ENCODE measurements at places on chromosomes 3 and 15.

DNA sequence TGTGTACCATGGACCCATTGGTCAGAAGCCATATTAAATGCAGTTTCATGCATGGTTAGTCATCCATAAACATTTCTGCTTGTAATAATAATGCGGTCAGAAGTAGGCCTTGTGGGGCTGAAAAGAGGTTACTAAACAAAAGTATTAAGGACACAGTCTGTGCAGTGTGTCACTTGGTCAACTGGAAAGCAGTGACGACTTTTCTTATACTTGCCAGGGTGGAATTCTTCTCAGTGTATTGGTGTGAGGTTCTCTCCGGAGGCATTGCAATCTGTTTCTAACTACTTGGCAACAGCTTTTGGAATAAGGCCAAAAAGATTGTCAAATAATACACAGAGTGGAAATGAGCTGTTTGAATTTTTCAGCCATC, 46.8 kb downstream of the CHL1 start:
- DNase-seq: no peak

GRCh38 chr3:12948371-12948770, 107.0 kb upstream of the RPL32 start:
- DNase-seq: no peak

GRCh38 chr3:158102242-158103080, 3.8 kb downstream of the SHOX2 start:
- no peak for DNase-seq

GRCh38 chr15:32222716-32223115, 180.4 kb downstream of the GOLGA8K start:
- no peak for DNase-seq

GRCh38 chr3:84318273-84318809, 640.4 kb upstream of the CADM2 start:
- DNase-seq: no peak

GRCh38 chr3:2513986-2514385, 415.3 kb downstream of the CNTN4 start:
- no peak for DNase-seq

DNA sequence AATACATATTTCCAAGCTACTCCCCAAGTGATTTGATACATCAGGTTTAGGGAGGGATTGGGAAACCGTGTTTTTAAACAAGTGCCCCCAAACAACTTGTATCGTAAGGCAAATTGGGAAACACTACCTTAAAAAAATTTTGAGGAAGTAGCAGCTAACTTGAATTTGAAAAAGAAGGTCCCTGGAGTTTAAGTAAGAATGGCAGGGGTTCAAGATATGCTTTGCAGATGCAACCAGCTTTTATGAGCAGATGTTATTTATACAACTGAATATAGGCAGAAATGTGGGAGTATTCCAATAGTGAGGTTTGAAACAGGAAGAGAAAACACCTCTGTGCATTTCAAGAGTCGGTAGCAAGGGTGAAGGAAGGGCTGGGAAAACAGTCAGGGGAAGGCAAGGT, 139.6 kb downstream of the IL20RB start:
- no peak for DNase-seq

DNA sequence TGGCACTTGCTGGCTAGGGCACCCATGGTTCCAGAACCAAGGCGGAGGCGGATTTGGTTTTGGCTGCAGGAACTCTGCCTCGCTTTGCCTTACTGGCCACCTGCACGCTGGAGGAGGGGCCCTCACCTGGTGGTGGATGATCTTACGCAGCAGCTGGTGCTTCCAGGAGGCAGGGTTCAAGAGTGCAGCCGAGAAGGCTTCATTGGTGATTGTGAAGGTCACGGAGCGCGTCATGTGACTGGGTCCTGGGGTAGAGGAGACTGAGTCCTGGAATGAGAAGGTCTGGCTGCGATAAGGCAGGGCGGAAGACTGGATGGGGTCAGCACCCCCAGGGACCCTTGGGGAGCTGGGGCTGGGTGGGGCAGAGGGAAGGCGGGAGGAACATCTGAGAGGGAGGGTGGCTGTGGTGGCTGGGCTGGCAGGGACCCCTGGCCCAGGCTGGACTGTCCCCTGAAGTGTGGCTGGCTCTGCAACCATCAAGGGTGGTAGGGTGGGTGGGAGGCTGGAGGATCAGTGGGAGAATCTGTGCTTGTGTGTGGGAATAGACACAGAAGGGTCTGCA, 25.8 kb upstream of the GOLGA6C start:
- no peak for DNase-seq

- no peak for DNase-seq
These were observed 5.5 kb downstream of the MYO5A start for GRCh38 chr15:52523192-52523591.

- no peak for DNase-seq
These were observed 122.9 kb upstream of the LIPC start for GRCh38 chr15:58308742-58309355.

GRCh38 chr3:53764026-53764775, 82.0 kb downstream of the CHDH start:
- DNase-seq: no peak

- DNase-seq: no peak
These were observed 414.5 kb upstream of the ARHGEF26 start for GRCh38 chr3:153706706-153707105.

DNA sequence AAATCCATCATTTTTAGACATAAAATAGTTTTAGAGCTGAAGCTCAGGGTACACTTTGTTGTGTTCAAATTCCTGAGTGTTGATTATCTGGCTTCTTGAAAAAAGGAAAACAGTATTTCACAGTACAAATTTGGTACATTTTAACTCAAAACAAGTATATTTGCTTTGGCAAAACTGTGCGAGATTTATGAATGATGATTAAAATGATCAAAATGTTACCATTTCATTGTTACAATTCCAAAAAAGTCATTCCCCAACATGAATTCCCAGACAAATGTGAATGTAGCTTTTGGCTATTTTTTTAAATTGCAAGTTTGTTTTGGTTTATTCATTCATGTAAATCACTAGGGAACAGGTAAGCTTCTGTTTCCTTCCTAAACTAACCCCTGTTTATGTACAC, 347.4 kb upstream of the DCBLD2 start:
- no peak for DNase-seq

DNA sequence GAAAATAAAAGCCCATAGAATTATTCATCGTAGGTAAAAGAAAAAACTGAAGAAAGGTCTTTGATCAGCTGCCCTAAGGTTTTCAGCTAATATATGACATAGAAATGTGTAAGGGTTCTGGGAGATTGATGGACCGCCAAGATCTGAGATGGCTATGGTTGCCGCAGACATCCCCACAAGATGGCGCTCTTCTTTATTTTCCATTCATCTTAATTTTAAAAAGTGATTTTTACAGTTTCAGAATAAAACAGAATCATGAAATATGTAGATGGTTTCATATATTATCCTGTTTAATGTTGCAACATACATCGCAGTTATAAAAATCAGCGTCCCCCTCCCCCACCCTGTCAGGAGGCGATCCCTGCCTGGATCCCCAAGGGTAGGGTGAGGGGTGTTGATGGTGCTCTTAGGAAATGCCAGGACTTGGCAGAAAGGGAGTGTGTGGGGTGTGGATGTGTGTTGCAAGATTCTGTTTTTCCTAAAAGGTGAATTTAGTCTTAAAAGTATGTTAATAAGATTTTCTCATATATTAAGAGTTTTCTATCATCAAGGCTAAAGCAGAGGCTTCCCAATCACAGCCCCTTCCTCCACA, 68.8 kb downstream of the ANXA2 start:
- no peak for DNase-seq

- DNase-seq: no peak
These were observed 2.0 kb downstream of the PDIA5 start for GRCh38 chr3:123068601-123069381.

- DNase-seq: no peak
These were observed 5.2 kb upstream of the FURIN start for GRCh38 chr15:90862964-90863778.

DNA sequence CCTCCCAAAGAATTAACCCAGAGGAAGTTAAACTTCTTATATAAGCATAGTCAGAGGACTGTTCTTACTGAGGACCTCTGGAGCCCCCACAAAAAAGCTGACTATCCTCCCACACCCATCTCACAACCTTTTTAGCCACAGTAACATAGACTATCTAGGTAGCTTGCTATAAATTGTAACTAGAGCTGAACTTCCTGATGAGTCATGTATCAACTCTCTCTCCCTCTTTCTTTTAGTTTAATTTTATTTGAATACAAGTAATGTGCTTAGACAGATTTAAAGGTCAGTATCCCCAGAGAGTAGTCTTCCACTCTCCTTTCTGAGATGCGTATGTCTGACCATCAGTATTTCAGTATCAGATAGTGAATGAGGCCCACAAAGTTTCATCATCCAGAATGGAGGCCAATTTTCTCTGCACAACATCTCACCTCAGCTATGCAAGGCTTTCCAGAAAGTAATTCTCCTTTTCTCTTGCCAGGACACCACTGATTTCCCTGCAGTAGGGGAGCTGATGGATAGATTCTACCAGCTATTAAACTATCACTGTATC, 104.0 kb upstream of the MYRIP start:
- no peak for DNase-seq

DNA sequence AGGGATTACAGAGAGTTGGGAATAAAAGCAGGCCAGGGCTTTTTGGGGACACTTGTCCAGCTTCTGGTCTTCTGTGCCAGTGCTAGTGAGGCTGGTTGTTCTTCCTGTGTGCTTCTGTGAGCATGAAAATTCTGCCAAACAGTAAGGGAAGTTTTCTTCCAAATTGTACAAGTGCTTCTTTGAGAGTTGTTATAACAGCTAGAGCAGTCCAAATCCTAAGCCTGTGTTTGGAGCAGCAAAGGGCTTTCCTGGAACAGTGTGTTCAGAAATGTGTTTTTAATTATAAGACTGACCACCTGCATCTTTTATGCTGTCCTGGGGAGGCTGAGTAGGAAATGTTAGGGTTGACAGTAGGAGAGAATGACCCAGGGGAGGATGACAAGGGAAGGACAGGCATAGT, 223.0 kb upstream of the P2RY1 start:
- DNase-seq: no peak

DNA sequence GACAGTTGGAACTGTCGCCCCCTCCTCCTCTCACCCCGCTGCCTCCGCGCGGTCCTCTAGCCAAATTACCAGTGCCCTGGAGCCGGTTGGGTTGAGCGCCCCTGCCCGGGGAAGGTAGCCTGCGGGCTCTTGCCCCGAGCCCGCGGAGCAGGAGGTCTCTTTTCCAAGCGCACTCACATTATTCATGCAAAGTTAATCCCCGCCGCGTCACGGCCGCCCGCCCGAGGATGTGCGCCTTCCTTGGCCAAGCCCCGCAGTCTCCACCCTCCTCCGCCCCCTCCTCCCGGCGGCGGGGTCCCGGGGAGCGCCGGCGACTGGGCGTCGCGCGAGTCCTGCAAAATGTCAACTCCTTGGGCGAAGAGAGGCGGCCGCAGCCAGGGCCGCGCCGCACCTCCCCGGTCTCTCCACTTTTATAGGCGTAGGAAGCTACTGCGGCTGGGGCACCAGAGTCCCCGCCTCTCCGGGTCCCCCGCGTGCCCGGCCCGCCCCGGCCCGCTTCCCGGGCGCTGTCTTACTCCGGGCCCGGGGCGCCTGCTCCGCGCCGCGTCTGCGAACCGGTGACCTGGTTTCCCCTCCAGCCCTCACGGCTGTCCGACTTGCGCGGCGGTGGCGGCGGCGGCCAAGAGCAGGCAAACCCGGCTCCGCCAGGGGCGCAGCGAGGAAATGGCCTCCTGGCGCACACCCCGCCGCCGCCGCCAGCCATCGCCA, at the start of gene THRB:
THRB (minus strand) TSS at position 233 of the 708 bp plus-strand sequence.
- DNase-seq: no peak

DNA sequence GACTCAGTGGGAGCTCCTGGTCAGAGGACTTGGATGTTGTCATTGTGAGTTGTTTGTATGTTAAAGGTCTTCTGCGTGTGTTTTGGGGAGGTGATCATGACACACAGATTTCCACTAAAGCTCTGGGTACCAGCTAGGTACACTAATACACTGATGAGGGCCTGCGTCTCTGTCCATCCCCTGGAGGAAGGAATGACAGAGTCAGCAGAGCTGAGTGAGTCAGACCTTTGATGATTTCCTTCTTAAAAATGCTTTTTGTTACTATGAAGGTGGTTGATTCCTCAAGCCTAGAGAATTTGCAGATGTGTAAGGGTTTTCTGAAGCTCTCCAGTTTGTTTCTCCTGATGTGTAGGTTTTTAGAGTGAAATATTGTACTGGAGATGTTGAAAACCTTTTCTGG, 424.1 kb upstream of the TPM1 start:
- no peak for DNase-seq
